GM12878 (cell line): ENCODE measurements at places on chromosomes 6 and 20. TPM values are rescaled to one million over a fixed set of nuclear protein-coding genes. Genes with fewer than 3 reads are reported as not detected.

DNA sequence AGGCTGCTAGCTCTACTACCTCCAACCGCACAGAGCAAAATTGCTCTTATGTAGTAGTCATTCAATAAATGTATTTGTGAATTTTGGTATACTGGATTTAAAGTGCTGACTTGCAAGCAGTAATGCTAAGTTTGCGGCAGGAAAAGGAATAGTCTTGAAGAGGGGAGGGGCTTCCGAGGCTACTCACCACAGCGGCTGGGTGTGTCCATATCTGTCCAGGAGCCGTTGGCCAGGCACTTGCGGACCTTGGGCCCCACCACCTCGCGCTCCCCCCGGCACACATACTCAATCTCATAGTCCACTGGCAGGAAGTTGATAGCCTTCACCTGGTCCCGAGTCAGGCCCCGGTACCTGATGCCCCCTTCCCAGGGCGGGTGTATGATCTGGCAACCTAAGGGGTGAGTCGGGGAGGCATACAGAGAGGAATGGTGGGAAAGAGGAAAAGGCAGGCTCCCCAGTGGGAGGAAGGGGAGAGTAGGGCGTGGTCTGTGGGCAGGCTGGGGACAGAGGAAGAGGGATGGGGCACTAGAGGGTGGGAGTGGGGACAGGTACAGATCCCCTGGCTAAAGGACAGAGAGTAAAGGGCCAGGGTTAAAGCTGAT is 1.7 kb downstream of the GABBR1 start:
- no peak overlapping the region for H3K4me3 ChIP-seq
- H3K27ac ChIP-seq = no peak overlapping the region
- H3K36me3 ChIP-seq = no peaks in the 10 kb centered on the region

- no peak for DNase-seq
- H3K4me3 ChIP-seq = no peak overlapping the region
- H3K27ac ChIP-seq = no peak overlapping the region
- peaks cover 4% of the 10 kb centered on the region; the same call in 1 of the 2 replicates for H3K27me3 ChIP-seq
- no peaks in the 10 kb centered on the region for H3K36me3 ChIP-seq
These were observed 215.5 kb downstream of the ALDH8A1 start for GRCh38 chr6:134734312-134734869.

GRCh38 chr6:107337191-107337741 is 122.1 kb downstream of the PDSS2 start:
- no peaks in the 10 kb centered on the region for H3K4me1 ChIP-seq
- DNase-seq = no peak
- no peak overlapping the region for H3K27ac ChIP-seq

DNA sequence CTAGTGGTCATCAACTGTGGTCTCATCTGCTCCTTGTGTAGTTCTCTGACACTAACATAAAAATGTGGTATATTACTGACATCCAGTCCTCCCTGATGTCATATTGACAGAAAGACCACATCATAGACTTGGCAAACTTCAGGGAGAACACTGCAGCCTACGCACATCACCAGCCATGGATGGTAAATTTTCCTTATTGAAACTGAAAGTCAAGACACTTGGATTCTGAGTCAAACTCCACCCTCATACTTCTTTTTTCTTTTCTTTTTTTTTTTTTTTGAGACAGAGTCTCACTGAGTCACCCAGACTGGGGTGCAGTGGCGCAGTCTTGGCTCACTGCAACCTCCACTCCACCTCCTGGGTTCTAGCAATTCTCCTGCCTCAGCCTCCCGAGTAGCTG is 25.4 kb downstream of the NDRG3 start:
- no peaks in the 10 kb centered on the region; the same call in 1 of the 2 replicates for H3K36me3 ChIP-seq
- no peak overlapping the region for H3K4me3 ChIP-seq
- no peaks in the 10 kb centered on the region for H3K27me3 ChIP-seq

GRCh38 chr6:157249826-157250225 is 73.5 kb downstream of the TMEM242 start:
- H3K27ac ChIP-seq = no peak overlapping the region
- no peaks in the 10 kb centered on the region for H3K4me1 ChIP-seq
- H3K27me3 ChIP-seq = no peaks in the 10 kb centered on the region

GRCh38 chr6:23200946-23201345 is 631.6 kb downstream of the HDGFL1 start:
- no peak for DNase-seq
- no peak overlapping the region for H3K27ac ChIP-seq
- no peaks in the 10 kb centered on the region for H3K36me3 ChIP-seq
- H3K27me3 ChIP-seq = no peaks in the 10 kb centered on the region
- H3K4me1 ChIP-seq = no peaks in the 10 kb centered on the region

The CCDC170 gene
- not detected in 2 replicates for polyA plus RNA-seq
